Nephron progenitor cell (in vitro differentiated cells): ENCODE measurements at places on chromosomes 5 and 9.

GRCh38 chr5:96566833-96567587 is 95.2 kb upstream of the CAST start:
- no peak for DNase-seq

GRCh38 chr5:111734597-111734996 is 22.4 kb downstream of the NREP start:
- no peak for DNase-seq

DNA sequence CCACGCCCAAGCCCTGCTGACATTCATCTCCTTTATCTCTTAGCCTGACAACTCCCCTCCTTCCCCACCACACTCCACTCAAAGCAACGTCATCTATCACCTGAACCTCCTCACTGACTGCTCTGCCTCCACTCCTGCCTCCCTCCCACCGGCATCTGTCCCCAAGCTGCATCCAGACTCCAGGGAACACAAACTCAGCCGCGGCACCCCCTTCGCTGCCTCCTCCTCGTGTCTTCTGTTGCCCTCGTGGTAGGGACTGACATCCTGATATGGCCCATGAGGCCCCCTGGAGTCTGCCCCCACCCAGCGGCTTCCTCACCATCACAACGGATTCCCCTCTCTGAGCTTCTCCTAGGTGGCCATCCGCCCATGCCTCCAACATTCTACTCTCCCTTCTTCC is 101.0 kb upstream of the TAS2R1 start:
- no peak for DNase-seq

DNA sequence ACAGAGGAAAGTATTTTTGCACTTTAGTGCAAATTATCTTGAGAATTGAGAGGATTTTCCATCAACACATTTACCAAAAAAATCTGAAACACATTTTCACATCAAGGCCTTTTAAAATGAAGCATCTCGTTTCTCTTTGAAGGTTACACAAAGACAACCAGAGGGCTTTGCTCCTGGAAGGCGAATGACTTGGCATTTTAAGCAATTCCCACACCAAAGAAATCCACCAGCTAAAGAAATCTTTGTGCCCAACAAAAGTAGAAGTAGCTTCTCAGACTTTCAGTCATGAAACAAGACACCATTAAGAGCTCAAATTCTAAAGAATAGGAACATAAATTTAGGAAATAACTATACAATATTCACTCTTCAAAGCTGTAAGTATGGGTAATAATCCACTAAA is 59.9 kb downstream of the HABP4 start:
- no peak for DNase-seq

DNA sequence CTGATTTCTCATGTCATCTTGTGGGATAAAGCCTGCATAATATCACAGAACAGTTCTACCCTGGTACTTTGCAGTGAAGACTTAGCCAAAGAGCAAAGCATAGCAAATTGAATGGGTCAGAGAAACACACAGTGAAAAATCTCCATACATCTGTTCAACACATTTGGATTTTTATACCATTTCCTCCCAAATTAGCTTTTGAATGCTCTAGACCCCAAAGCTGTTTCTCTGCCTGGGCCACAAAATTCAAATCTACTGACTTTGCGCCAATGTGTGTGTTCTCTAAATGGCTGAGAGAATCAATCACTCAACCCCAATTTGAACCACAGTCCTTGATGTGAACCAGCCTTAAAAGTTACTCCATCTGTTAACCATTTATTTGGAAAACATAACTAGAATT is 236.9 kb upstream of the NFIL3 start:
- DNase-seq: no peak

GRCh38 chr5:146209714-146210113 is 6.3 kb downstream of the RBM27 start:
- DNase-seq: no peak

DNA sequence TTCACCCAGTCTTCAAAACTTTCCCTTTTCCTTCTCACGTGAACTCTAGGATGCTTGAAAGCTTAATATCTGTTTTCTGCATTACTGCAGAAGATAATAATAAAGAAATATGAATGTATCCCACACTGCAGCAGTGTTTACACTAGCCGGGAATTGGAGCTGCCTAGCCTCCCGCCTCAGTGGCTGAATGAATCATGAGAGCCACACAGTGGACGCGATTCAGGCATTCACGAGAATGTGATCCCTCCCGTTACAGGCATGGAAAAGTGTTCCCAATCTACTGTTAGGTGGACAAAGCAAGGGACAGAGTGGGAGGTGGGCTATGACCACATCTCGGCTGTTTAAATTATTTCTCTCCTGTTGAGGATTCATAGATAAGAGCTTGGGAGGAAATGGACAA is 69.4 kb upstream of the CTSL start:
- DNase-seq: no peak

DNA sequence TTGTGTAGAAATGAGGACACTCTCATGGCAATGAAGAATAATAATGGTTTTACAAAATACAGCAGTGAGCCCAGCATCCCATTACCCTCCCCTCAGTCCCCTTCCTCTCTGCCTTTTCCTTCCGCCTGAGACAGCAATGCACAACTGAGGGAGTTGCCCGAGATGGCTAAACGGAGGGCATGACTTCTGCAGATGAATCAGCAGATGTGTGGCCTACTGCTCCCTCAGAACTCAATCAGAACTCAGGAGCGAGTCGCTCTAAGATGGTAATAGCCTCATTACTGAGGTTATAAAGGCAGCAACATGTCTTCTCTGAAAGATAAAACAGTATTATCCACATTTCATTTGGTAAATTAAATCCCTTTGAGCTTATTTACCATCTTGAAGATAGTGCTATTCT is 326.6 kb downstream of the ENC1 start:
- DNase-seq: no peak

DNA sequence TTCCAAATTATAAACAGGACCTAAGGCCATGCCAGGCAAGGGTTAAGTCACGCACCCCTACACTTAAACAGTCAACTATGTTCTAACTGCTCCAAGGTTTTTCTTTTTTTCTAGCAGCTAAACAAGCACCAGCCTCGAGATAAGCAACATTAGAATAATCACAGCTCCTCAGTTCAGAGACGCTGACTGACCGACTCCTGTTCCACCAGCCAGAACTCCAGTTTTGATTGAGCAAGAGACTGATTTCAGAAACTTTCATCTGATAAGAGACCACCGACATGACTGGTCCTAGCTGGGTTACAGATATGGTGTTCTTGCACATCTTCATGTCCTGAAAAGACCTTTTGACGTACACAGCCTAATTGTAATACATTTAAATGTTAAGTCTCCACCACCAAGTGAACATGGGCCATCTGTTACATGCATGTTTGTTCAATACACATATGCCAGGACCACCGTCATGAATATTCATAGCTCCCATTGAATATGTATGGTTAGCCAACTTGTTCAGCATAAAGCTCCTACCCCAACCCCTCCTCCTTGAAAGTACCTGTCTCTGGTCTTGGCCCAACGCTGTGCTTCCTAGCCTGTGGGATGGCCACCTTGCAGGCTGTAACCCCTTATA is 23.7 kb upstream of the OTULINL start:
- DNase-seq: no peak

- DNase-seq: no peak
These were observed 36.5 kb upstream of the SH3PXD2B start for GRCh38 chr5:172490514-172491461.

- no peak for DNase-seq
These were observed 3.6 kb upstream of the NR5A1 start for GRCh38 chr9:124510650-124511425.

- DNase-seq: peak; percentile 12
These were observed 162.7 kb upstream of the MRPS30 start for GRCh38 chr5:44646016-44646415.

DNA sequence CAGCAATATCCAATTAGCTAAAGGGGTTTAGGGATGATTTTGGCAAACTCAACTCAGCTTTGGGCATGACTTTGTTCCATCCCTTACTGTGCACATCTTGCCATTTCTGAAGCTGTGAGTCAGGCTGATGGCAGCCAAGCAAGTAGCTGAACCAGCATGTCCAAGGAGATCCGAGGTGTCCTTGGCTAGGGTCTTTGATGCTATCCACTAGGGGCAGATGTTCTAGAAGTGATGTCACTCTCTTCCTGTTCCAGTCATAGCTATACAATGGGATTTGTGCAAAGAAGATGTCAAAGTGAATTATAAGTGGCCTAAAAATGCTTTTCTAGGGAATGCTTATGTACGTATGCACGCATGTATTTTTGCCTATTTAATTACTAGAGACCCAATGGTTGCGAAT is 160.8 kb upstream of the PAPPA start:
- DNase-seq: no peak

DNA sequence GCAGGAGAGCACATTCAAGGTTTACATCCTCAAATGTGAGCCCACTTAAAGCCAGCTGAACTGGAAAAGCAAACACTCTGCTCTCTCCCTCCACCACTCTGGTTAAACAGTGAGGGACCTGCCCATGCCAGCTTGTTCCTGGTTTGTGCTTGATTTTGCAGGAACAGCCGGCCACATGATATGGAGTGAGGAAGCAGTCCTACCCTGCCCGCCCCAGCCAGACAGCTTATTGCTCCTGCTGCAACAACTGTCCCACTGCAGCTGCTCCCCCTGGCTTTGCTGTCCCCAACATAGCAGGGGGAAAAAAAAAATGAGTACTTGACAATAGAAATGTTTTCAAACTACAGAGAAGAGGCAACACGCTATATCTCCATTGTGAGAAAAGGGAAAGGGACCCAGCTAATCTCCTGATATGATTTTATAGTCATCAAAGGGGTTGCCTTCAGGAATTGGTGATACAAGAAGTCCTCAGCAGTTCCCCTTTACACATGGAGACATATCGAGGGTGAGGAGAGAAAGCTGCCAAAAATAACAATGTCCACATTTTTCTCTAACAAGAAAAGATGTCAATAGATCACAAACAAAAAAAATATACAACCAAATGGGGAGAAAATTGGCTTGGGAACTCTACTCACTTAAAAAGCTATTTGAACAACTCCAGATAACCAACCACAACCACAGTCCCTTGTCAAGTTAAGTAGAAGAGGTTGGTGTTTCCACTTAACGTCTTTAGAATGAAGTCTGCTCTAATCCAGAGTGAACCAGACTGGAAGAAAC is 4.6 kb downstream of the MYO10 start:
- no peak for DNase-seq

- no peak for DNase-seq
These were observed 217.4 kb downstream of the FANCC start for GRCh38 chr9:95100071-95100627.

DNA sequence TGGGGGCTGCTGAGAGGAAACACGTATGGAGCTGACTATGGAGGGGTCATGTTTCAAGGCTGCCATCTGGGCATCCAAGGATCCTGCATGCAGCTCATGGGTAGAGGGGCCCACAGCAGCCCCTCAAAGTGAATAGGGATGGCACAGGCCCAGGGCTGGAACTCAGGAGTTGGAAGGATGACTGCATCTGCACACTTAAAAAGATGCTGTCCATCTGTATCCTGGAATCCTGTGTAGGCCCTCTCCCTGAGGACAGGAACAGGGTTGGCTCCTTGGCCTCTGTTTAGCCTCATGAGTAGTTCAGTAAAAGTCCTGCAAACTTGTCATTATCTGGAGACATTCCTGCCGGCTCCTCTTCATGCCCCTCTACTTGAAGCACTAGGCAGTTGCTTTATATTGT is 4.0 kb downstream of the BNIP1 start:
- DNase-seq: no peak
